ENCODE measurements at places on chromosomes 13 and 19. TPM values are rescaled to one million over a fixed set of nuclear protein-coding genes. Genes with fewer than 3 reads are reported as not detected.

DNA sequence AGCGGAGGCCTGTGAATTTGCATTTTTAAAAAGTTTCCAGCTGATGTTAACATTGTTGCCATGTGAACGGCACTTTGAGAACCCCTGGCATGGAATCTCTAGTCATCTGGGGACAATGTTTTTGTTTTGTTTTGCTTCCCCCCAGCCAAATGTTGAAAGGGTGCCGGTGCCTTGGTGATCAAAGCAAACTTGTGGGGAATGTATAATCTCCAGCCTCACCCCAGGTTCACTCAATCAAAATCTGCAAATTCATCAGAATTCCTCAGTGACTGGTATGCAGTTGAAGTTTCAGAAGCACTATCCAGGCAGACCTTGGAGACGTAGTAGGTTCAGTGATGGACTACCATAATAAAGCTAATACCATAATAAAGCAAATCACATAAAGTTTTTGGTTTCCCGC is 428.7 kb downstream of the MYO16 start:
- no peak for DNase-seq

DNA sequence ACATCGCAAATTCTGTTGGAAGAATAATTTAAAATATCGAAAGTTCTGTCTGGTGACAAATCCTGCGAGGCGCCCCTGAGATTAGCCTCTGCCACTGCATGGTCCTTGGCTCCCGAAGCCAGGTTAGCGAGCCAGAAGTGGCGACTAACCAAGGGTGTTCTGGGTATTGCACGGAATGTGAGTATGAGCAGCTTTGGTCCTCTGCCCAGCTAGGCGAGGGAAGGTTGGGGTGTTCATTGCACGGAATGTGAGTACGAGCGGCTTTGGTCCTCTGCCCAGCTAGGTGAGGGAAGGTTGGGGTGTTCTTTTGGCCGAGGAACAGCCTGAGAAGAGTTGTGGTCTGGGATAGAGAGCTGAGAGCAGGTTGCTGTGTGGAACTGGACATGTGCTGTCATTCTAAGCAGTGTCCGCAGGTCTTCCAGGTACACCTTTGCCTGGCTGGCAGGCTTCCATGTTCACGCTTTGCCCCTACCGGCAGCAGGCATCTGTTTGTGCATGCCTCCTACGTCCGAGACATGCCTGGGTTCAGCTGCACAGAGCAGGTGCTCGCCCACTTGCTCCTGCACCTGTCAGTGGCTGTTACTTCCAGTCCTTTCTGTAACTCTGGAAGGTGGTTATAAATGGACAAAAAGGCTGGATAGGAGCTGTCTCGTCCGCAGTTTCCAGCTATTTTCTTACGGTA is 18.3 kb upstream of the TEX29 start:
- DNase-seq: no peak

GRCh38 chr13:93260591-93260990 is 34.0 kb downstream of the GPC6 start:
- DNase-seq: no peak

GRCh38 chr19:2691951-2692350 is 10.5 kb downstream of the GNG7 start:
- no peak for DNase-seq

GRCh38 chr13:111908981-111909380 is 158.0 kb upstream of the SOX1 start:
- no peak for DNase-seq

GRCh38 chr13:39196965-39197646 is 158.8 kb downstream of the NHLRC3 start:
- DNase-seq: no peak

- DNase-seq: peak; percentile 59
Observed at GRCh38 chr13:102555914-102556553, 40.8 kb upstream of the TPP2 start.

- no peak for DNase-seq
Observed at GRCh38 chr13:44240611-44241145, 132.9 kb upstream of the SERP2 start.

- peak; percentile 34 for DNase-seq
Observed at GRCh38 chr13:31008400-31009115, 76.1 kb downstream of the TEX26 start.

DNA sequence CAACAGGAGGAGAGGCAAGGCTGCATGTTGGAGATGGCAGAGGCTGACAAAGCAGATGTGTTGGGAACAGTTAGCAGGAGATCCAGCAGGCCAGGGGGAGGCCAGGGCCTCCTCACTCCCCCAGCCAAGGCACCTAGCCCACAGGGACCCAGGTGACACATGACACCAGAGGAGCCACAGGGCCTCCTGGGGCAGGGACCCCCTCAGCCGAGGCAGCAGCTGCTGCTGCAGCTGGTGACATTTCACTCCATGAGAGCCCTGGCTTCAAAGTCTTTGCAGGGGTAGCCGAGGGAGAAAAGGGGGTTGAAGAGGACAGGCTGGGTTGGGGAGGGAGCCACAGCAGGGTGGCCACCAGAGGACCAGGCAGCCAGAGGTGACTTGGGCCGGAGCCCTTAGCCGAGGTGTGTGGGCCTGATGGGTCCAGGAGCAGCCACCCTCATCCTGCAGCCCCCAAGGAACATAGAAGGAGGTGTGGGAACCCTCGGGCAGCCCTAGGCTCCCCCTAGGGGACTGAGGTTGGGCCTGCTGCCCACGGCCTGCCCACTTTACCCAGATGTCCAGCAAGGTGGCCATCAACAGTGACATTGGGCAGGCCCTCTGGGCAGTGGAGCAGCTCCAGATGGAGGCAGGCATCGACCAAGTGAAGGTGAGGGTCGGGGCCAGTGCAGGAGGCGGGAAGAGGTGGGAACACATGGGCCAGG is at the start of gene GNG14:
GNG14 (plus strand) TSS at position 503 of the 701 bp plus-strand sequence; CDS start at position 554, 51 bp downstream.
- no peak for DNase-seq

- no peak for DNase-seq
Observed at GRCh38 chr19:1855828-1856255, 7.5 kb downstream of the KLF16 start.

DNA sequence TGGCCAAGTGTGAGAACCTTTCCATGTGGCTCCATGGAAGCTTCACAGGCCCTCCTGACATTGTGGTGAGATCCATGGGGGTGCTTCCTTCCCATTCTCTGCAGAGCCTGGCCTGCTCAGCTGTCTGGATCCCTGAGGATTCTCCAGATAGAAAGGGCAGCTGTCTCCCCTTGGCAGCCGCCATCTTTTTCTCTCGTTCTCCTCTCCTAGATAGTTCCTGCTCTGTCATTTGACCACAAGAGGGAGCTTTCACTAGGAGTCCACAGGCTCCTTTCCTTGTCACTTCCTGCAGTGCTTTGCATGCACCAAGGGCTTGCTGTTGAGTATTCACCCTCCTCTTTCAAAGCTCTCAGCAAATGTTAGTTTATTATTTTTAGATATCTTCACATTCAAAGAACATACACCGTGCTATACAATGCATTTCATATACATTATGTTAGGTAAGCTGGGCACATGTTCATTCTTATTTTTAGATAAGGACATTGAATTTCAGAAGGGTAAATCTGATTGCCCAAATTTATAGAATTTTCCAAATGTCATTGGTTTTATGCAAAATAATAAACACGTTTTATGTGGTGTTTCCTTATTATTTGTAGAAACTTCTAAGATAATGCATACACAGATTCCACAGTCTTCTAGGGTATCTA is 133.2 kb downstream of the FRY start:
- no peak for DNase-seq

GRCh38 chr13:54415753-54416366 is 1387.2 kb downstream of the OLFM4 start:
- DNase-seq: no peak

GRCh38 chr13:102978168-102978567 is 88.0 kb downstream of the SLC10A2 start:
- peak; percentile 37 for DNase-seq

POU4F1 gene
- not detected for polyA plus RNA-seq

CEACAM3 gene
- polyA plus RNA-seq: not detected

CYP2S1 gene
- 0.42 TPM for polyA plus RNA-seq

All from mammary epithelial cell (primary cell).